ENCODE measurements at places on chromosomes 2 and 18.
A peak's percentile ranks its signal among the peaks of the same experiment; 100 is the strongest.

DNA sequence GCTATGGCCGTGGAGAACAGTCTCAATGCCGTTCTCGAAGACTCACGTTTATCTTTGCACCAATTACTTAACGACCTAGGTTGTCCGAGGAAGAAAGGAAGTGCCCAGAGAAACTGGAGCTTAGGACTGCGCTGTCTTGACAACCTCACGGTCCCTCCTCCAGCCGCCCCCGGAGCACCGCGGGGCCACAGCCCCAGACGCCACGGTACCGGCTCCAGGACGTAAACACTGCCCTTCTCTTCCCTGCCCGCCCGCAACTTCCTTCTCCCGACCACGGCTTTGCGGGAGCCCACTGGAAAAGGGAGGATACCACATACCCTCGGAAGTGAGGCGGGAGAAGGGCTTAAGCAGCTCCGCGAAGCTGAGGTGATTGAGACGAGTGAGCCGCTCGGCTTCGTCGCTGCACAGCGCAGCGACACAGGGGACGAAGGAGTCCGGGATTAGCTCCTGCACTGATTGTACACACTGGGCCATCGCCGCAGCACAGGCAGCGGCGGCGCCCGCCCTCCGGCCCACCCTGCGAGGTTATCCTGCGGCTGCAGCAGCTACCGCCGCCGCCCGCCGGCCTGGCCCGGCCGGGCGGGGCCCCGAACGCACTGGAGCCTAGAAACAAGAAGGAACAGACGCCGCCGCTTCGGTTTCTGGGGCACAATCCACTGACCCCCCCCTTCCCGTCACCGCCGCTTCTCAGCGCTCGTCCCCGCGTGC is 483 bp downstream of the TRAPPC8 start:
- no peak for DNase-seq

- DNase-seq = no peak
These were observed 206.8 kb downstream of the CLIP4 start for GRCh38 chr2:29322011-29322410.

GRCh38 chr18:14748496-14748895 is 524 bp downstream of the ANKRD30B start:
- DNase-seq = no peak

- no peak for DNase-seq
These were observed 11.0 kb downstream of the TBR1 start for GRCh38 chr2:161426922-161427663.

GRCh38 chr2:224869601-224870233 is 153.6 kb upstream of the CCDC195 start:
- no peak for DNase-seq

DNA sequence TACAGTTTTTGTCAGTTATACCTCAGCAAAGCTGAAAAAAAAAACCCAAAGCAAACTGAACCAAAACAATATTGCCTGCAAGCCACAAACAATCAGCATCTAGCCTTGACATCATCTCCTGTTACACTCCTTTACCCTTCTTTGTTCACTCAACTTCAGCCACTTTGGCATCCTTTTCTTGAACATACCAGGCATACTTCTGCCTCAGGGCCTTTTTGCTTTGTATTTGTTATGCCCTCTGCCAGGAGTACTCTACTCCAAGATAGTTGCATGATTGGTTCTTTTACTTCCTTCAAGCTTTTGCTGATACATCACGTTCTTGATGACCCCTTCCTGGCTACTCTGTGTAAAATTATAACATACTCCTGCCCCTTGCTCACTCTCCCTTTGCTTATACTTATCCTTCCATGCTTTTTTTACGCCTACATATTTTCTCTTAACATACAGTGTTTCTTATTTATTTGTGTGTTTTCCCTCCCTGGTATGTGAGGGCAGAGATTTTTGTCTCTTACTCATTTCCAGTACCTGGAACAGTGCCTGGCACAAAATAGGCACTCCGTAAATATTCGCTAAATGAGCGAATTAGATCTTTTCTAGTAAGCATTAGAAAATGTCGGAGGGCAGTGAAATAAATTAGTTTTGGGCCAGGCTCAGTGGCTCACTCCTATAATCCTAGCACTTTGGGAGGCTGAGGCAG is 12.7 kb downstream of the ABI2 start:
- no peak for DNase-seq

DNA sequence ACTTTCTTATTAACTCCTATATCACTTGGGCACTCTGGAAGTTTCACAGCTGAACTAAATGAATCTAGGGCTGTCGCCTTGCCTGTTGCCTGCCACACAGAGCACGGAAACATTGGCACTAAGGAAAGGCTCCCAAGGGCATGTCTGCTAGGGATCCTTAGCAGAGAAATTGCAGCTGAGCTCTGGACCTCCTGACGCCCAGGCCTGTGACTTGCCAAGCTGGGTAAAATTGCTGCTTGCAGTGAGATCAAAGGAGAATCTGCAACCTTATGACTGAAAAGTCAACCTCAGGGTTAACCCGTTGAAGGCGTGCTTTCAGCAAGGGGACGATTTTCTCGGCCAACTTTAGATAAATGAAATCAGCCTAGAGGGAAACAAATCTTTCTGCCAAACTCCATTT is 189.8 kb downstream of the NCK2 start:
- peak; percentile 39 for DNase-seq

DNA sequence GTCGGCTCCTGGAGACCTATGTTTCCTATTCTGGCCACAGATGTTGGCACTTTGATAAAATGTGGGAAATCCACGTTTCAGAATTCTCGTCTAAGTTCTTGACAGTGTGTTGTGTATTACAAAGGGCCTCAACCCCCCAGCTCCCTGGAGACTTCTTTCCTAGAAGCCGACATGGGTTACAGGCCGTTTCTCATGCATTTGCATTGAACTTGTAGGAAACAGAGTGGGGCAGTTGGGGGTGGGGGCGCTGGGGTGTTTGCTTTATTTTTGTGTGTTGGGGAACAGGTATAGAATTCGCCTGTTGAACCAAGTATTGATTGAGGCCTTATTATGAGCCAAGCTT is 104.0 kb downstream of the CABLES1 start:
- DNase-seq = no peak

DNA sequence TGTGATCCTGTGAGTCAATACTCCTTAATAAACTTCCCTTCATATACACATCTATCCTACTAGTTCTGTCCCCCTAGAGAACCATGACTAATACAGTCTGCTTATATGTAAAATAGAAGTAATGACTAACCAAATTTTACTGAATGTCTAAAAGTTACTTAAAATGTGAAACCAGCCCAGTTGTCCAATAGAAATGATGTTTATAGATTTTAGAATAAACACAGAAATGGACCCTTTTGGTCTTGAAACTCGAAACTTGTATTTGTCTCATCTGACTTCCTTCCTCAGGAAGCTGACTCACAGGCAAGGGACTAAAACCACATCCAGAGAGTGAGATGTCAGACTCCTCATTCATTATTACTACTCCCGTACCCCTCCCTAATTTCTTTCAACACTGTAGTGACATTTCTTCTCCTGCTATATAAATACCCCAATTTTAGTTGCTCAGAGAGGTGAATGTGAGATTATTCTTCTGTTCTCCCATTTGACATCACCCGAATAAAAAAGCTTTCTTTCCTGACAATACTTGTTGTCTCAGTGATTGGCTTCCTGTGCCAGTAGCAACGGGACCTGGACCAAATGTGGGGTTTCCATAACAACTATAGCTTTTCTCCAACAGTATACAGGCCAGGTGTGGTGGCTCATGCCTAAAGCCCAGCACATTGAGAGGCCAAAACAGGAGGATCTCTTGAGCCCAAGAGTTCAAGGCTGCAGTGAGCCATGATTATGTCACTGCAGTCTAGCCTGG is 486.0 kb downstream of the ERBB4 start:
- DNase-seq = no peak

DNA sequence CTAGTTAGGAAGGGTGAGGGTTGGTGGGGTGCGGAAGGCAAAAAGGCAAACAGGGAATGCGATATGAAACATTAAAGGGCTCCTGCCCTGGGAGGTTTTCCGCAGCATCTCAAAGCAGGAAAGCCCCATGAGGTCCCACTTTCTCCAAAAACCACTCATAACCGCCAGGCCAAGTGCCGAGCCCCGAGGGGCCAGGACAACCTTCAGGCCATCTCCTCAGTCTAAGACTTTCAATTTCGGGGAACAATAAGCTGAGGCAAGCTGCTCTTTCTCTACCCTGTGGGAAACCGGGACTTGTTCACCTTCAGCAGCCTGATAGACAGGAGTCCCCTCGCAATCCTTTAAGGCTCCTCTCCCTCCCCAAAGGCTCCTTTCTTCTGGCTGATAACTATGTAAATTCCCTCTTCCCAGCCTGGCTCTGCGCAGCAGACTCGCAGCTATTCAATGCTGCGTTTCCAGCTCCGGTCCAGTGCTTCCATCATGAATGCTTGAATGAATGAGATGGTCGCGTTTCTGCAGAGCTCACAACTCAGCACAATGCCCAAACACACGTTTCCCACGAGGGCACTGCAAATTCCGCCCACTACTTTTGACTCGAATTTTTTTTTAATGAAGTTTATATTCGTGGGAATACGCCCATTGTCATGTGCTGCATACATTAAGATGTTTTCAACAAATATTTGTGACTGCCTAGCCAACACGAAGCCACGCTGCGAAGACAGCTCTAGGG is 1.4 kb downstream of the LAMA1 start:
- DNase-seq = no peak

DNA sequence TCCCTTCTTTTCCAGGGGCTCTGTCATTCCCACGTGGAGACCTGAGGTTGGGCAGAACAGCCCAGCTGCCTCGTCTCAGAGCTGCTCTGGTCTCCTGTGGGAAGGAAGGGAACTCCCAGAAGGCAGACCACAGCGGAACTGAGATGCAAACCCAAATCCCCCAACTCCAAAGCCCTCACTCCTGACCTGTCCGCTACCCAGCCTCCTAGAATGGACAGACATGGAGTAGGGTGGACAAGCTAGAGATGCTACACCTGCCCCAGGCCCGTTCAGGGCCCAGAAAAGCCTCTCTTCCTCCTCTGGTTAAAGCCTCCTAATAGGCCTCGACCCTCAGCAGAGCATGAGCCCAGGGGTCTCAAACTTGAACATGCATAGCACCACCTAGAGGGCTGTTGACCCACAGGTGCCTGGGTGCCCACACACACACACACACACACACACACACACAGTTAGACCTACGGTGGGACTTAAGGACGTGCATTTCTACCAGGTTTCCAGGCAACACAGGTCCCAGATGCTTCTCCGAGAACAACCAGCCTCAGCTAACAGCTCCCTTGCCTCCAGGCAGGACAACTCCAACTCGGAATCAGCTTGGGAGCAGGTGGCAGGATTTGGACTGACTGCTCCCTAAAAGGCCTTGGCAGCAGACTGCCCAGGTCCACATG is 93.5 kb downstream of the TNS1 start:
- DNase-seq = no peak

DNA sequence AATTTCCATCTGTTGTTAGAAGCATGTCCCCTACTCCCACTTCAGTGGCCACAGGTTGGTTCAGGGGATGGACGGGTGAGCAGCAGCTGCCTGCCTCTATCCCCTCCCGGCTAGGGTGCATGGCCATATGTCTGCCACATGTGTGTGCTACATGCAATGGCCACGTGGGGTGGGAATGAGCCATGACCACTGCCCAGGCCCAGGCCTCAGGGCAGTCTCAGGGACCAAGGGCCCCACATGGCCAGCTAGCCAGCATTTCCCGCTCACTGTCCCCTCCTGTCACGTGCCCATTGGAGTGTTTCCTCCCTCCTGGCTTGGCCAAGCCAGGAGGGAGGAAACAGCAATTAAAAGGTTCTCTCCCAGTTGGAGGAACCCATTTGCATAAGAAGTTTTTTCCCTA is 117.1 kb downstream of the KCNS3 start:
- DNase-seq = no peak

GRCh38 chr2:104855221-104856085 is 1.5 kb downstream of the POU3F3 start:
- DNase-seq = no peak

GRCh38 chr2:143428700-143429099 is 299.5 kb downstream of the ARHGAP15 start:
- no peak for DNase-seq

GRCh38 chr2:132429351-132429750 is 12.7 kb downstream of the GPR39 start:
- DNase-seq = no peak

DNA sequence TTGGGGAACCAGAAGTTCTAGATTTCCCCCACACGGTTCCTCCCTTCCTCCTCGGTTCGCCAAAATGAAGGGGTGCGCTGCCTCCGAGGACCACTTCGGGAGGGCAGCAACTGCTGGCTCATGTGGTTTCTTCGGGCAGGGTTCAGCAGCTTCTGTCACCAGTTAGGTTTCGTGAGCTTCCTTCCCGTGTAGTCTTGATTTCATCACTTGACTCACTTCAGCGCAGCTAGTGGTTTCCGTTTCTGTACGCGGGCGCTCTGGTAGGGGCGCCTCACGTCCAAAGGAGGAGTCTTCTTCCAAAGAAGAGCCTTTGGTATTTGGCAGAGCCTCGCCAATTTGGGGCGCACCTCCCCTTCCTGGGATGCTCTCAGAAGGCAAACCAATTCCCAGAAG is 485 bp upstream of the GALNT3 start:
- peak; percentile 50 for DNase-seq

- DNase-seq = no peak
These were observed 172.5 kb downstream of the FIGN start for GRCh38 chr2:163563336-163563735.

GRCh38 chr18:33536904-33537303 is 41.1 kb upstream of the ASXL3 start:
- no peak for DNase-seq

- no peak for DNase-seq
These were observed 4.8 kb downstream of the LMAN2L start for GRCh38 chr2:96734880-96735583.

DNA sequence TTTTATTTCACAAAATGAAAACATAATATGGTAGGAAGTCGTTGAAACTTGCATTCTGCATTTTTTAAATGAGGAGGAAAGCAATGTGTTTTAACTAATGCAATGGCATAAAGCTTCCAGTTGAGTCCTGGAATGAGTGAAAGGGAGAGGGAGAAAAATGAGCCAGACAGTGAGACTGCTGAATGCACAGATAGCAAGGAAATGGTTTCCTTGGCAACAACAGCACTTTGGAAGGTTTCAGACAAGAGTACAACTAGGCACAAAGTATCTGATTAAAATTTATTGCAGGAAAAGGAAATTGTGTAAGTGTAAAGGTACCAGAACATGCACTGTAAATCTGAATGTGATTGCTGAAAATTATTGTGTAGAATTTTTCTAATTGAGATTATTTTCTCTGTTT is 320.1 kb upstream of the KYNU start:
- DNase-seq = no peak

DNA sequence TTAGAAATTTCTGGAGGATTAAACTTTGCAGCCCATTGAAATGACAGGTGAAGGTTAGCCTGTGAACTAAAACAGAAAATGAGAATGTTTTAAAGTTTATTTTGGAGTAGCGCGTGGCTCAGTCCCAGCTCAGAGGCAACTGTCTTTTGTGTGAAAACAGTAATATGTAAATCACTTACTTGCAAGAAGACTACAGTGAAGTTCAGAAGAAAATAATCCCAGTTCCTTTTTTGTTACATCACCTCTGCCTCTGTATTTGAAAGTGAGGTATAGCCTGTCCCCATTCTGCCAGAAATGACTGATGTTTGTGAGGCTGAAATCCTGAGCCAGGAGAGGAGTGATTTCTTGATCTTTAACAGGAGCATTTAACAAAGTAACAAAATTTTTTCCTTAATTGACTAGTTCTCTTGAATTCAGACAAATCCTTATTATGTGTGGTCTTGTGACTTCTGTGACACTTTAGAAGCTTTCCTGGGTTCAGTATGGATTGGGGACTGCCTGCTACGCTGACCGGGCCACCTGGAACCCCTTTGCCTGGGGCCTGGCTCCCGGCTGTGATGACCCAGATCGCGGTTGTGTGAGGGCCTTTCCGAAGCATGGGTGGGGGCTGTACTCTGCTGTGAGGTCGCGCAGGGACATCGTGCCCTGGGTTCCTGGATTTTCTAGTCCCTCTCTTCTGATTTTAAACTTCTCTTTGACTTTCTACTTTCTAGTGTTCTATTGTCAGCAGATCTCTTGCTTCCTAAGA is 24.3 kb downstream of the TRAPPC12 start:
- DNase-seq = no peak

All from stimulated activated CD4-positive, alpha-beta T cell treated with anti-CD3 and anti-CD28 coated beads, Interleukin-12 subunit alpha, Interleukin-12 subunit beta, amount 100 ng/mL, for 48 hours (primary cell).